ENCODE measurements at places on chromosomes 6 and 20. TPM values are rescaled to one million over a fixed set of nuclear protein-coding genes. Genes with fewer than 3 reads are reported as not detected.

- H3K4me1 ChIP-seq, result no peaks in the 10 kb centered on the region
- H3K36me3 ChIP-seq, result no peaks in the 10 kb centered on the region
- peak; percentile 14 for DNase-seq
- peaks cover 44% of the 10 kb centered on the region for H3K27me3 ChIP-seq
These were observed 26.7 kb downstream of the SAYSD1 start for GRCh38 chr6:39088331-39088730.

- no peaks in the 10 kb centered on the region for H3K27me3 ChIP-seq
- H3K27ac ChIP-seq, result no peak overlapping the region
- H3K36me3 ChIP-seq, result peaks cover 8% of the 10 kb centered on the region
- DNase-seq, result no peak
- no peak overlapping the region for H3K4me3 ChIP-seq
- H3K4me1 ChIP-seq, result peaks cover 9% of the 10 kb centered on the region
These were observed 6.9 kb downstream of the STX16 start for GRCh38 chr20:58657986-58658385.

ADGRF4 gene
- polyA plus RNA-seq, result not detected

DNA sequence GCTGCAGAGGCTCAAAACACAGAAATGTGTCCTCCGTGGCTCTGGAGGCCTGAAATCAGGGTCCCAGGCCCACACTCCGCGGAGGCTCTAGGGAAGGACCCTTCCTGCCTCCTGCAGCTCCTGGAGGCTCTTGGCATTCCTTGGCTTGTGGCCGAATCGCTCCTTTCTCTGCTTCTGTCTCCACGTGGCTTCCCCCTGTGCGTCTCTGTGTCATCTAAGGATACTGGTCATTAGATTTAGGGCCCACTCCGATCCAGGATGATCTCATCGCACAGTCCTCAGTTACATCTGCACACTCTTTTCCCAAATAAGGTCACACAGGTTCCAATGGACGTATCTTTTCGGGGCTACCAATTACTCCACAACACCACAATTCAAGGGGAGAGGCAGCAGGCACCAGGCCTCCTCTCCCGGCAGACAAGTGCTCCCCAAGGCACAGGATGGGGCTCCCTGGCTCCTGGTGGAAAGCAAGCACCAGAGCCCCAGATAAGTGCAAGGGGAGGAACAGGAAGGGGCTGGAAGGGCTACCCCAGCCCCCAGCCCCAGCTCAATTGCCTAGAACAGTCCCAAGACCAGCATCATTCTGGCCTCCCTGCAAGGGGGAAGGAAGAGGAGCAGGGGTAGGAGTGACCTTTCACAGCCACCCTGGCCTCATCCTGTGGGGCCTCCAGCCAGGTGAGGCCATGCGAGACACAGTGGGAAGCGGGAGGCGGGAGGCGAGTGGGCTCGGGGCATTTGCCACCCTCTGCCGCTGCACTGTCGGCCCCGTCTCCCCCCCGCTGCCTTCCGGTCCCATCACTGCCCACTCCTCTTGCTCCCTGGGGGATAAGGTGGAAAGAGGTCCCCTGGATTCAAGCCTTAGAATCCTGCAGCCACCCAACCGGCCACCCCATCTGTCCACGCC, 16.3 kb downstream of the NTSR1 start:
- no peaks in the 10 kb centered on the region for H3K27me3 ChIP-seq
- H3K4me1 ChIP-seq, result peaks cover 6% of the 10 kb centered on the region
- no peak for DNase-seq
- no peak overlapping the region for H3K27ac ChIP-seq

DNA sequence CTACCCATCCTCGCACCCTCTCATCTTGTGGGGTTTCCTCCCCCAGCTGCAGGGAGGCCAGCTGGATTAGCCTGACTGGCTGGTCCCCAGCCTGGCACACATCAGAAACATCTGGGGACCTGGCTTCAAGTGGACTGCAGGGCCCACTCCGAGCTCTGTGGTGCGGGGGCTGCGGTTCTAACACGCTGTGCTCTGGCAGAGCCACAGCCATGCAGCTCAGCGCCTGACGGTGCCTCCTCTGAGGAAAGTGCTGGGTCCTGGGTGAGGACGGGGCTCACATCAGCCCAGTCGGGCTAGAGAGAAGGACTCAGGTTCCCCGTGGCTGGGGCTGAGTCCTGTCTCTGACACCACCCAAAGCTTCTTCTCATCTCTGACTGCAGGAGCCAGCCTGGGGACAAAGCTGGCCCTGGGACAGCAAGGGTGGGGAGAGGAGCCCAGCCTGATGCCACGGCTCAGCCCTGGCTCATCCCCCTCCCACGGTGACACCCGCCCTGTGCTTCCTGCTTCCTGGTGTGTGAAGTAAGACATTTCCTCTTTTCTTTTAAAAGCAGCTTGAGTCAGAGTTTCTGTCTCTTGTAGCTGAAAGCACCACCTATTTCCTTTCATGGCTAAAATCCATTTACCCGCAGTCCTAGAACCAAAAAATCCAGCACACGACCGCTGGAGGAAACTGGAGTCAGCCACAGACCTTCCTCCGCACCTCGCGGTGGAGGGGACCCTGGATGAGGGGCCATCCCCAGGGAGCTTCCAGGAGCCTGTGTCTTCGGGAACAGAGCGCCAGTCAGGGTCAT, 127.4 kb upstream of the AFDN start:
- peak overlapping the region; percentile 76 for H3K4me3 ChIP-seq
- no peaks in the 10 kb centered on the region for H3K36me3 ChIP-seq
- H3K27me3 ChIP-seq, result no peaks in the 10 kb centered on the region
- H3K27ac ChIP-seq, result peak overlapping the region; percentile 81

DNA sequence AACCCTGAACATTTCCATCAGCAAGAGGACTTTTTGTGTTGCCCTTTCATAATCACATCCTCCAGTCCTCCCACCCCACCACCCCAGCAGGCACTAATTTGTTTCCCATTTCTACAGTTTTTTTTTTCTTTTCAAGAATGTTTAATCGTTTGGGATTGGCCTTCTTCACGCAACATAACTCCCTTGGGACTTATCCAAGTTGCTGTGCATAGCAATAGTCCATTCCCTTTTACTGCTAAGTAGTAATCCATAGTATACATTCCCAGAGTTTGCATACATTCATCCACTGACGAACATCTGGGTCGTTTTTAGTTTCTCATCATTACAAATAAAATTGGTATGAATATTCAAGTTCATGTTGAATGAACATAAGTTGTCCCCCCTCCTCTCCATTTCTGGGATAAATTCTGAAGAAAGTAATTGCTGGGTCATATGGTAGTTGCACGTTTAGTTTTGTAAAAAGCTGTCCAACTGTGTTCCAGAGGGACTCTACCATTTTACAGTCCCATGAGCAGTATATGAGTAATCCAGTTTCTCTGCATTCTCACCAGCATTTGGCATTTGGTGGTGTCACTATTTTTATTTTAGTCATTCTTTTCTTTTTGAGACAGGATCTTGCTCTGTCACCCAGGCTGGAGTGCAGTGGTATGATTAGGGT, 90.8 kb downstream of the DOK5 start:
- no peak overlapping the region for H3K4me3 ChIP-seq
- H3K36me3 ChIP-seq, result no peaks in the 10 kb centered on the region
- no peak for DNase-seq
- no peaks in the 10 kb centered on the region for H3K4me1 ChIP-seq
- no peak overlapping the region for H3K27ac ChIP-seq
- H3K27me3 ChIP-seq, result no peaks in the 10 kb centered on the region

Measured in B cell (primary cell).